ENCODE measurements at places on chromosomes 13 and 19.

- no peak for DNase-seq
These were observed 193.5 kb downstream of the TEX29 start for GRCh38 chr13:111513766-111514609.

- DNase-seq, result no peak
These were observed 51.6 kb downstream of the MPHOSPH8 start for GRCh38 chr13:19685034-19685433.

- DNase-seq, result no peak
These were observed 1.6 kb downstream of the SOHLH2 start for GRCh38 chr13:36212789-36213188.

DNA sequence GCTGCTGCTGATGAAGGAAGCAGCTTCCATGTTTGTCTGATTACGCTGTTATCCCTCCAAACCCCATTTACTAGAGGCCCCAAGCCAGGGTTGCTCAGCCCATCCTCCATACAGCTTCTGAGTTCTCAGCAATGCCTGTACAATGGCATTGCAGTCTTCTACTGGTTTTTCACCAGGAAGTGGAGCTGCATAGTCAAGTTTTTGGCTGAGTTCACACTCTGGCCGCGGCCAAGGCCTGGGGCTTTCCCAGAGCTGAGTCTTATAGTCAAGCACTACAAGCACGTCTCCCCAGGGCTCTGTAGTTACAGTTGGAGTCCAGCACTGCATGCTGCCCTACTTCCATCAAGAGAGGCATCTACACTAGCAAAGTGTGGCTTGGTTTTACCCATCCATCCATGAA, 182.5 kb downstream of the POU4F1 start:
- no peak for DNase-seq

DNA sequence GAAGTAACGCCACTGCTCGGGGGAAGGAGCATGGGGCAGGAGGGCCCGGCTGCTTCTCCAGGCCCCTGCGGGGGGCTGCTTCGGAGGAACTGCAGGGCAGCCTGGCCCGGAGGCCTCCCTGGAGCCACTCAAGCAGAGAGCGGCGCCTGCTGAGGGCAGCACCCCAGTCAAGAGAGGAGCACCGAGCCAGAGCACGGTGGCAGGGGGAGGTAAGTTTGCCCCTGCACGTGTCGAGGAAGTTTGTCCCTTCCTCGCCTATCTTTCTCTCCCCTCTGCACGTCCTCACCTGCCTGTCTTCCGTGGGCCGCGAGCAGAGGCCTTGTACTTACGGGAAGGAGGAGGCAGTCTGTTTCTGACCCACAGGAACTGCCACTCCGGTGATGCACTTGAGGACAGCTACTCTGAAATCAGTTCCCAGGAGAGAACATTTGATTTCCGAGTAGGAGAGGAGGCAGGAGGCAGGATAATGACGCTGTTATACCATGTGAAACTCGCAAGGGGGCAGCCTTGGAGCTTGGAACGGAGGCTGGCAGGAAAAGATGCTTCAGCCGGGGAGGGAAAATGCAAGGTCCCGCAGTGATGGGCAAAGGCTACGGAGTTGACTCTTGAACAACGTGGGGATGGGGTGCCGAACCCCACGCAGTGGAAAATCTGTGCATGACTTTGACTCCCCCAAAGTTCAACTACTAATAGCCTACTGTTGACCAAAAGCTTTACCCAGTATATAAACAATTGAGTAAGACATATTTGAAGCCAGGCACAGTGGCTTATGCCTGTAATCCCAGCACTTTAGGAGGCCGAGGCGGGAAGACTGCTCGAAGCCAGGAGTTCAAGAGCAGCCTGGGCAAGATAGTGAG, 5.0 kb downstream of the FFAR1 start:
- DNase-seq, result peak; percentile 68

GRCh38 chr19:46955813-46956371, 63.7 kb upstream of the NPAS1 start:
- DNase-seq, result no peak

DNA sequence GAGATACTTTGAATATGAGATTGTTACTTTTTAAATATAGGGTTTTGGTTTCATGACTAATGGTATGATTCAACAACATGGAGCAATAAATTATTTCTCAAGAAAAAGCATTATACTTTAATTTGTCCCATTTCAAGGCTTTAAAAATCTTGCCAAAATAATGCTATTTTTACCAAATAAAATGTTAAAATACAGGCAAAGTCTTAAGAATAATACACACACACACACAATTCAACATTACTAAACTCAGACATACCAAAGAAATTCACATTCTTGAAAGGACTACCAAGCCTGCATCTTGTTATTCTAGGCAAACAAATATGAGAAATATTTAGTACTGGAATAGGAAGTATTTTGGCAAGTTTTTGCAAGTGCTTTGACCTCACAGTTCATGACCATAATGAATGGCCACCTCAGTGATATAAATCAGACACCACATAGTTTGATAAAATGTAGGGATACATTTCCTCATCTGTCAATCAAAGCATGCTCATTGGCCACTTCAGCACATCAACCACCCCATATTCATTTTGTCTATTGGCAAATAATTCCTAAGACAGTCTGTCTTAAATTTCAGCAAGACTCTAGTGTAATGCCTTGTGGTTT, 107.2 kb downstream of the NALCN start:
- DNase-seq, result no peak

DNA sequence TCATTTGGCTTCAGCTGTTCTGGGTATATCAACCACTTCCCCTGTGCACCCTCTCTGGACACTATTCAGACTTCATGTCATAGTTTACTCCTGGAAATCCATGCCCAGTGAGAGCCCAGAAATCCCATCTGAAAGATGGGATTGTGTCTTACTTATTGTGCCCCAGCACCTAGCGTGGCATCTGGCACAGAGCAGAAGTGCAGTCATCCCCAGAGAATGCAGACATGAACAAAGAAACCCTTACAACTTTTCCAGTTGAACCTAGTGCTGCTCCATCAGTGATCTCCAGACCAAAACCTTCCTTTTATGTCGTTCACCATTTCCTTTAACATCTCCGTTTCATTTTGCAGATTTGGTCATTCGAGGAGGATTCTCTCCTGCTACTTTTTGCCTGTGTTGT, 60.6 kb downstream of the MBNL2 start:
- no peak for DNase-seq

Measured in activated T-cell treated with anti-CD3 and anti-CD28 coated beads, Interleukin-2, amount 50 U/mL, for 4 hours (primary cell).